MM.1S (cell line): ENCODE measurements at places on chromosomes 4 and X.

DNA sequence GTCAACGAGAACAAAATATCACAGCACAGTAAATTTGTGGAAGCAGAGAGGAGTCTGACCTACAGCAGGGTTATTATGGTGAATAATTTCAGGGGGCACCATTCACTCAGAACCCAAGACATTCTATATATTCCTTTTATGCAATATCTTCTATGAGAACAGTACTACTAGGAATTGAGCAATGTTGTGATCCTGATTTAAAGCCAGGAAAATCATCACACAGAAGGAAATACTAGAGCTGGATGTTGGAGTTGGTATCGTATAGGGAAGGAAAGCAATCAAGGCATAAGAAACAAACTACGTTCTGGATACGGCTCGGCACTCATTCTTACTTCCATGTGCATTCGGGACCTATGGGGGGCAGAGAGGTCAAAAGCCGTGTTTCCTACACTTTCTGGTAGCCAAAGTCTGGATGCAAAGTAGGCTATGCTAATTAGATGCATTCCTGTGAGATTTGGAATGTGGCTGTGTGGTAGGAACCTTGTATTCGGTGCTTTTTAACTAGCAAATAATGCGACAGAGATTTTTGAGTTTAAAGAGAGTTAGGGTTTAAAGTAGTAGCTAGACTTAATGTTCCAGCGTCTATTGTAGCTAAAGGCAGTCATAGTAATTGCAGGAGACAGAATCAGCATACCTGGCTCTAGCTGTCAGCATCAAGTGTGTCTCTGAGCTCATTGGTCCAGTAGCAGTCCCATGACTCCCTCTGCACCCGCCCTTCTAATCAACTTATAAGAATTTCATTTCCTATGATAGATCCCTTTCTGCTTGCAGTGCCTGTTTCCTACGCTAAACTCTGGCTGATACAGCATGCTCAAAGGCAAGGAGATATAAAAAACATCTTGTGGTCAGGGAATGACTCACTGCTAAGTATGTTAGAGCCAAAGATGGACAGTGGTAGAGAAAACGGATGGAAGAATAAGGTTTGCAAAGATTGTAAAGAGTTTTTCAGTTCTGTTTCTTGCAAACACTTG, 43.3 kb upstream of the PDGFC start:
- no peaks in the 10 kb centered on the region for H3K36me3 ChIP-seq
- H3K27ac ChIP-seq, result no peak overlapping the region

DNA sequence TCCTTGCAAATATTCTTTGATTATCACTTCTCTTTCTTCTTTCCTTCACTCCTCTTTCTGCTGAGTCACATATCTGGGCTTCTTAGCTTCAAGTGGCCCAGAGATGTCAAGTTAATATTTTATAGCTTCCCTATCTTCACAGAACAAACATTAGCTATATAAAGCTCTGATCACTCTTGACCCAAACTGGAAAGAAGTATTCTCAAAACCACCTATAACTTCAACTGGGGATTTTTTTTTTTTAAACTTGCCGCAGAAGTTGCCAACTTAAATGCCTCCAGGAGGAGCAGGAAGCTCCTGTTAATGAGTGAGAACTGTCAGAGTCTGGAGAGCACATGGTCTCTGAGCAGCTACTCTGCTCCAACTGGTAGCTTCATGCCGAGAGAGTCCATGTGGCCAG, 233.3 kb upstream of the EDNRA start:
- H3K27ac ChIP-seq, result no peak overlapping the region
- DNase-seq, result no peak
- H3K27me3 ChIP-seq, result no peaks in the 10 kb centered on the region
- no peaks in the 10 kb centered on the region for H3K4me1 ChIP-seq
- H3K36me3 ChIP-seq, result no peaks in the 10 kb centered on the region

DNA sequence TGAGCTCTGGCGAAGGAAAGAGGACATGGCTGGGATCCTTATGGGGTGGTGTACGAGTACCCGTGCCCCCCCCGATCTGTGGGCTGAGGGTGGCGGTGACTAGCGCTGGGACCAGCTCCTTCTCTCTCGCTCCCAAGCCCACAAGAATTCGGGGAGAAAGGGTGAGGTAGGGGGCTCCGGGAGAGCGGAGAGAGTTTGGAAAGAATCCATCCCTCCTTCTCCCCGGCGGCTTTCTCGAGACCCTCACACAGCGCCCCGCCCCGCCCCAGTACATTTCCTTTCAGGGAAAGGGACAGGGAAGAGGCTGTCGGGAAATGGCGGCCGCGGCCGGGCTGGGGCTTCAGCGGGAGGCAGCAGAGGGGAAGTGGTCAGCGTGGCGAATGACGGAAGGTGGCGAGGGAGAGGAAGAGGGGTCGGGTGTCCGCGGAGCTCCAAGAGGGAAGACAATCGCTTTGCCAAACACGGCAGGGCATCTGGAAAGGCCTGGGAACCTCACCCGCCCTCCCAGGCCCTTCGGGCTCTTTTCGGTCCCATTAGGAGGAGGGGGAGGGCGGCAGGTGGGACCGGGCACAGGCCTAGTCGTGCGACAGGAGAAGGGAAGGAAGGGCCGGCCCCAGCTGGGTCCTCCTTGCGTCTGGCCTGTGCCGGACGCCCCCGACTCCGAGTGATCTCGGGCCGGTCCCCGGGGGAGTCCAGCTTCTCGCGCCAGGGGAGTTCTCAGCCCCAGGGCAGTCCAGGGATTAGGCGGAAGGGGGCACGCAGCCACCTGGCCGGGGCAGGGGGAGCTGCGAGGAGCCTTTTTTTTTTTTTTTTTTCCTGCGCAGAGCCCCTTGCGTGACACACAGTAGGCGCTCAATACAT, 10.2 kb downstream of the HNRNPH2 start:
- H3K4me1 ChIP-seq, result peaks cover 12% of the 10 kb centered on the region
- no peaks in the 10 kb centered on the region for H3K36me3 ChIP-seq

GRCh38 chr4:185265942-185266341, 56.5 kb downstream of the SNX25 start:
- H3K4me3 ChIP-seq, result no peak overlapping the region
- no peaks in the 10 kb centered on the region for H3K27me3 ChIP-seq
- peak overlapping the region; percentile 39; the same call in 1 of the 2 replicates for H3K27ac ChIP-seq
- peak; percentile 91 for DNase-seq
- H3K4me1 ChIP-seq, result peaks cover 58% of the 10 kb centered on the region
- 0 out of 2 replicates have a peak, but pooled peaks cover 10% of the 10 kb centered on the region for H3K36me3 ChIP-seq

DNA sequence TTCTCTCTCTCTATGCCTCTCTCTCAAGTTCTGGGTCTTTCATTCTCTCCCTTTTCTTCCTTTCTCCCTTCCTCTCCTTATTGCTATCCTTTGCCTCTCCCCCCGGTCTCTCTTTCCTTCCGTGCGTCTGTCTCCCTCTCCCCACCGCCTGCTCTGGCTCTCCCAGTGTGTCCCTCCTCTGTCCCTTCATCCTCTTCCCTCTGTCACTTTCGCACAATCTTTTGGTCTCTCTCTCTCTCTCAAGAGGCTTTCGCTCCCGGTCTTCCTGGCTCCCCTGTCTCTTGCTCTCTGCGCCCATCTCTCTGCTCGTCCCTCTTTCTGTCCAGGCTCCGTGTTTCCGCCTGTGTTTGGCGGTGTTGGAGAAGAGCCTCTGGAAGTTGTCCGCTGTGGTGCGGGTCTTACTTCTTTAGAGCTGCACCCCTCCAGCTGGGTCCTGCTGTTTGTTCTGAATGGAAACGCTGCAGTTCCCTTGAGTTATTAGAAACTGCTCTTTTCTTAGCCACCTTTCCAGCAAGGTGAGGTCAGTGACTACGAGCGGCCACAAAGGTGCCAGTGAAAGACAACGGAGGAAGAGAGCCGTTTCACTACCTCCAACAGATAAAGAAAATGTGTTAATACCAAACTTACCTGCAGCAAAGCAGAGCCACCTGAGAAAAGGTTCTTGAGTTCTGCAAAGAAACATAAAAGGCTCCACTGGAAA, 1.1 kb downstream of the BMPR1B start:
- no peaks in the 10 kb centered on the region for H3K36me3 ChIP-seq
- no peaks in the 10 kb centered on the region for H3K4me1 ChIP-seq
- no peaks in the 10 kb centered on the region; the same call in 1 of the 2 replicates for H3K27me3 ChIP-seq
- DNase-seq, result no peak
- no peak overlapping the region for H3K27ac ChIP-seq
- H3K4me3 ChIP-seq, result no peak overlapping the region

DNA sequence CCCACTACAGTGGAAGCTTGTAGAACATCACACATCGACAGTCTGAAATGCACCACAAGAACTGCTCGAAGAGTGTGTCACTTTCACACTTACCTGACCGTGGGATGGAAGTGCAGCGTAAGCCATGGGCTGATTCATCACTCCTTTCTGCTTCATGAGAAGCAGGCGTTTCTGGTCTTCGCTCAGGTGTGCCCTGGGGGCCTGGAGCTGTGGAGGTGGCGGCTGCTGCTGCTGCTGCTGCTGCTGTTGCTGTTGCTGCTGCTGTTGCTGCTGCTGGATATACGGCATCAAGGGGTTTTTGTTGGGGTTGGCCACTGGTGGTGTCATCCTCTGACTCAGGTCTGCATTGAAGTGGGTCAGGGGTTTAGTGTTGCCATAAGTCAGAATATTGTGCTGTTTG, 223.6 kb downstream of the MGST2 start:
- DNase-seq, result no peak
- H3K4me1 ChIP-seq, result no peaks in the 10 kb centered on the region
- H3K36me3 ChIP-seq, result no peaks in the 10 kb centered on the region
- H3K27me3 ChIP-seq, result no peaks in the 10 kb centered on the region
- no peak overlapping the region for H3K4me3 ChIP-seq

DNA sequence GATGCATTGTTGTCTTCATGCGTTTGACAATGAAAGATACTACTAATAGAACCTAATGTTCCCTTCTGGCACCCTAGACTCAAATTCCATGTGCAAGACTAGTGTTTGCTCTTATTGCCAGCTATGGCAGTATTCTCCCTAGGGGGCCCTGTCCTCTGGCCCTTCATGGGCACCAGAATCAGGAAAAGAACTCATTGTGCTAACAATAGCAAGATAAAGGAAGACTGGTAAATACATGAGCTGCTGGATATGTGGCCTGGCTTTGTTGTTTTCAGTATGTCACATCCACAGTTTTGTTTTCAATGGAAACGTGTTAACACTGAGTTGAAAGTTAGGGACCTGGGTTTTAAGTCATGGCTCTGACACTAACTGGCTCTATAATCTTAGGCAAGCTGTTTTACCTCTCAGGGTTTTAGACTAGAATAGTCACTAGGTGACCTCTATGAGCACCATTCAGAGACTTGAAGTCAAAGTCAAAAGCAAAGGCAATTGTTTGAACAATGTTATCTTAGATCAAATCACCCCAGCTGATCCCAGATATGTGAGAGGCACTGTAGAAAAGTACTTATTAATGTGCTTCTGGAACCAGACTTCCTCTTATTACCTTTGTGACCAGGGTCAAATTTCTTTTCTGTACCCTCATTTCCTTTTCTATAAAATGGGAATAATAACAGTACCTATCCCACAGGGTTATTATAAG, 253.7 kb upstream of the DIAPH2 start:
- no peak overlapping the region for H3K4me3 ChIP-seq
- H3K36me3 ChIP-seq, result no peaks in the 10 kb centered on the region
- no peaks in the 10 kb centered on the region for H3K4me1 ChIP-seq
- H3K27ac ChIP-seq, result no peak overlapping the region
- no peak for DNase-seq

DNA sequence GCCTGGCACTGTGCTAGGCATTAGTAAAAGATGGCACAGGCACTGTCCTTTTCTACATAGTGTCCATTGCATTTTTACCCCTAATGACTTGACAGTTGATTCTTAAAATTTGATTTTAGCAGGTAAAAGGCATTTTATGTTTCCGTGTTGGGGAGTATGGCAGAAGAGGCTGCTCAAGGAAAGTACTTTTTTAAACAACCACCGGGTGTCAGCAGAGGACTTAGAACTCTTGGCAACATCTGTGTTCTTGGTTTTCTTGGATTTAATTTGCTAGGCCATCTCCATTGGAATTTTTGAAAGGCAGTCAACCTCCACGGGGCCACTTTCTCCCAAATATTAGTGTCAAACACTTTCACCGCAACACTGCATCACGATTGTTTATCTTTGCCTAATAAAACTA, 102.9 kb downstream of the TSPAN7 start:
- peak; percentile 30 for DNase-seq
- no peak overlapping the region for H3K4me3 ChIP-seq
- peaks cover 25% of the 10 kb centered on the region for H3K4me1 ChIP-seq
- H3K27me3 ChIP-seq, result no peaks in the 10 kb centered on the region

DNA sequence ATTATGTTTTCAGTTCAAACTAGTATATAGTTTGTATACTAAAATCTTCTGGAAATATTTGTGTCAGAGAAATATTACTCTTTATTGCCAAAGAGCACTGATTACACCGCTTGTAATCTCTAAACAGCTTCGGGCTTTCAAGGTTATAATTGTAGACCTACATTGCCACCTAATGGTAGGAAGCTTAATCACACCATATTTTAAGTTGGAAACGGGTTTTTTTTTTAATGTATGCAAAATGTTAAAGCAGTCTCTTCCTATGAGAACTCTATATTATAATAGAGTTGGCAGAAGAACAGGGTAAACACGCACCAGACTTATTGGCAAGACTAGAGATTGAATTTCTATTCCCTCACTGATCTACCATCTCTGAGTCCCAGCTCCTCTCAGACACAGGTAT, 19.5 kb upstream of the NFXL1 start:
- H3K27me3 ChIP-seq, result no peaks in the 10 kb centered on the region
- H3K27ac ChIP-seq, result no peak overlapping the region
- H3K4me3 ChIP-seq, result no peak overlapping the region
- DNase-seq, result peak; percentile 61
- no peaks in the 10 kb centered on the region for H3K4me1 ChIP-seq
- H3K36me3 ChIP-seq, result no peaks in the 10 kb centered on the region

DNA sequence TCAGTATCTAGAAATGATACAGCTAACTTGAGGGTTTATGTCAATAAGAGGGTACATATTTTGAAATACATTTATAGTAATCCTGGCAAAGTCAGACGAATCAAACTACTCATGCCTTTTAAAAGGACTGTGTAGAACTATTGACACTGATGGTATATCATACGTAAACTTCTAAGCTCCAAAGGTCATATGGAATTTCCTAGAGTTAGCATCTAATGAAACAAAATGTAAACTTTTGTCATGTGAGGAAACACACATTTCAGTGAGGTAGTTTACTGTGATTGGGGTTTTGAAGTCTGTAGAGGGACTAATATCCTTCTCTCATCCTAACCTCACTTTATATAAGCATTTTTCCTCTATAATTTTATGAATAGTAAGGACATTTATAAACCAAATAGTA, 138.4 kb downstream of the SCLT1 start:
- no peak overlapping the region for H3K27ac ChIP-seq
- no peak overlapping the region for H3K4me3 ChIP-seq
- H3K4me1 ChIP-seq, result no peaks in the 10 kb centered on the region
- no peaks in the 10 kb centered on the region for H3K36me3 ChIP-seq
- H3K27me3 ChIP-seq, result no peaks in the 10 kb centered on the region
- DNase-seq, result no peak

DNA sequence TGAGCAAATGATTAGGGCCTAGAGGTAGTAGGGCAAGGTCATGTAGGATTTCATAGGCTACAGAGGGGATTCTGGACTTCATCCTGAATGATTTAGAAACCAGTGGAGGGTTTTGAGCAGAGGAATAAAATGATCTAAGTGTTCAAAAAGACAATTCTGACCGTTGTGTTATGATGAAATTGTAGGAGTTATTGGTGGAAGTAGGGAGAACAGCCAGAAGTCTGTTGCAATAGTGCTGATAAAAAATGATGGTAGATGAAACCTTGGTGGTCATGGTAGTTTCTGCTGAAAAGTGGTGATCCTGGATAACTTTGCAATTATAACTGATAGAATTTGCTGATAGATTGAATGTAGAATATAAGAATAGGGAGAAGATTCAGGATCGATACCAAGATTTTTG, 60.2 kb downstream of the MID1IP1 start:
- no peaks in the 10 kb centered on the region for H3K4me1 ChIP-seq
- H3K4me3 ChIP-seq, result no peak overlapping the region
- H3K36me3 ChIP-seq, result no peaks in the 10 kb centered on the region
- no peak for DNase-seq
- no peaks in the 10 kb centered on the region for H3K27me3 ChIP-seq
